IMR-90 (cell line): ENCODE measurements at places on chromosomes 1 and 21. TPM values are rescaled to one million over a fixed set of nuclear protein-coding genes. Genes with fewer than 3 reads are reported as not detected.
A peak's percentile ranks its signal among the peaks of the same experiment; 100 is the strongest.

DNA sequence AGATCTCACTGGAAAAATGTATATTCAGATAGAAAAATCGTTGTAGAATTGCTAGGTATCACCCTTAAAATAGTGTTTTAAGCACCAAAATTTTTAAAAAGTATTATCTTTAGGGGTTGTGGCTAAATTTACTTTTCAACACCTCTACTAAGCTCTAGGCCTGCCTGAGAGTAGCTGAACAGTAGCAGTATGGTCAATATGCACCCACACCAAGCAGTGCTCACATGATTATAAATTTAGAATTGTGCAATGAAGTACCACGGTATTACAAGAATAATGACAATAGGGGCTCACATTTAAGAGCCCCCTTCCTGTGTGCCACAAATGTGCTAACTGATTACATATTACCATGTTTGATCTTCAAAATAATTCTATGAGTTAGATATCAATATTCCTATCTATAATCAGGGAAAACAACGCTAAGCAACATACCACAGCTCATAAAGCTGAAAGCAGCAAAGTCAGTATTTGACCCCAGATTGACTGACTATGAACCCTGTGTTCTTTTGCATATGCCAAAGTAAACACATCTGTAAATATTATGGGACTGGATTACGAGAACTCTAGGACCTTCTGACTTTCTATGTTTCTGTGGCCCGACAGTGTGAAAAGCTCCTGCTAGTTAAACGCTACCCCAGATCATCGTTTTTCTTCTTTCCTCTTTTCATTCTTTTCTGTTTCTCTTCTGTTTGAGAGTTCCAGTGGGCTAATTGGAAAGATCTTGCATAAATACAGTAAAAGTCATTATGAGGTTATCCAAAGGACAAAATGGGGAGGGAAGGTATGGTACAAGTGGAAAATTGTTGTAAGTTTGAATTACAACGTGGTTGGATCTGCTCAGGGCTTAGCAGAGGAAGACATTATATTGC lies 201.1 kb upstream of the C1orf87 start:
- no peak for DNase-seq

- DNase-seq = no peak
These were observed 86.4 kb downstream of the PAX7 start for GRCh38 chr1:18716785-18717678.

Gene SPATA45
- not detected in 2 replicates for total RNA-seq

GRCh38 chr1:100893718-100894117 lies 924 bp downstream of the EXTL2 start:
- no peak for DNase-seq

GRCh38 chr1:197521118-197521739 lies 253.2 kb downstream of the CRB1 start:
- DNase-seq = peak; percentile 44

GRCh38 chr1:16110456-16110855 lies 37.0 kb upstream of the FAM131C start:
- no peak for DNase-seq

Gene KIF26B
- 0.54 and 0.83 TPM in 2 replicates for total RNA-seq

DNA sequence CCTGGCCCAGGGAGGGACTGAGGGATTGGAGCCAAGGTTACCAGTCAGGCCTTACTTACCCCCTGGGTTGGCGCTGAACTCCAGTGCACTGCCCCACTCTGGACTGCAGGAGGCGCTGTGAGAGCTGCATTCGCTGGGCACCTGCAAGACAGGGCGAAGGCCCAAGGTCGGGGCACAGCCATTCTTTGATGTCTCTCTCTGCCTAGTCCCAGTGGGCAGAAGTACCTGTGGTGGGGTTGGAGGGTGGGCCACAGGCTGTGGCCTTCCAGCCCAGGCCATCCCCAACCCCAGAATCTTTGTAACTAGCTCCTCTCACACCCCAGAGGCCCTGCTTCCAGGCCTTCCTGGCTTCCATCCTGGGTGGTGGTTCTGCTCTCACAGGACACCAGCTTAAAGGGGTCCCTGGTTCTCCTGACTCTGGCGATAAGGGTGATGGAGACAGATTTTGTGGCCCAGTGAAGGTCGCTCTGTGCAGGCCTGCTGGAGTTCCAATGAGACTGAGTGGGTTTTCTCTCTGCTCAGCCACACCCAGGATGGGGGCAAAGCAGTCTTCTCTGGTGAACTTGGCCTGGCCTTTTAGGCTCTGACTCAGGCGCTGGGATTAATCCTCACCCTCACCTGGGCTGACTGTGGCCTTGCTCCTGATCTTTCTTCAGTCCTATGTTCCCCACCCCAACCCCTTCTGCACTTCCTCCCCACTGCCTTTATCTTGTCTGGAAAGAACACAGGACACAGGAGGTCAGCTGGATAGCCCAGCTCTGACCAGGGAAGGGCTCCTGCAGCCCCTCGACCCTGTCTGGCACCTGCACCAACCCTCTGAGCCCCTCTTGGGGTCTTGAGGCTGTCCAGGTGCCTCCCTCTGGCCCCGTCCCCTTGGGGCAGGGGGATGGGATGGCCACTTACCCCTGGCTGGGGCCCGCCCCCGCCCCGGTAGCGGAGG lies 954 bp downstream of the MYOG start:
- no peak for DNase-seq
